A549 treated with ZK216348 at 1 μM for 4 hours (cell line): ENCODE measurements at places on chromosomes 11 and 22. TPM values are rescaled to one million over a fixed set of nuclear protein-coding genes. Genes with fewer than 3 reads are reported as not detected.

EFCAB6 gene
- total RNA-seq, result 0.34 to 1.1 TPM (median 0.45 TPM) in 5 replicates

OR6T1 gene
- total RNA-seq, result not detected in 5 replicates

OR8B2 gene
- total RNA-seq, result not detected in 5 replicates

NLRP10 gene
- not detected in 5 replicates for total RNA-seq

CHADL gene
- not detected in 5 replicates for total RNA-seq
